ENCODE measurements at places on chromosomes 6 and 20.

DNA sequence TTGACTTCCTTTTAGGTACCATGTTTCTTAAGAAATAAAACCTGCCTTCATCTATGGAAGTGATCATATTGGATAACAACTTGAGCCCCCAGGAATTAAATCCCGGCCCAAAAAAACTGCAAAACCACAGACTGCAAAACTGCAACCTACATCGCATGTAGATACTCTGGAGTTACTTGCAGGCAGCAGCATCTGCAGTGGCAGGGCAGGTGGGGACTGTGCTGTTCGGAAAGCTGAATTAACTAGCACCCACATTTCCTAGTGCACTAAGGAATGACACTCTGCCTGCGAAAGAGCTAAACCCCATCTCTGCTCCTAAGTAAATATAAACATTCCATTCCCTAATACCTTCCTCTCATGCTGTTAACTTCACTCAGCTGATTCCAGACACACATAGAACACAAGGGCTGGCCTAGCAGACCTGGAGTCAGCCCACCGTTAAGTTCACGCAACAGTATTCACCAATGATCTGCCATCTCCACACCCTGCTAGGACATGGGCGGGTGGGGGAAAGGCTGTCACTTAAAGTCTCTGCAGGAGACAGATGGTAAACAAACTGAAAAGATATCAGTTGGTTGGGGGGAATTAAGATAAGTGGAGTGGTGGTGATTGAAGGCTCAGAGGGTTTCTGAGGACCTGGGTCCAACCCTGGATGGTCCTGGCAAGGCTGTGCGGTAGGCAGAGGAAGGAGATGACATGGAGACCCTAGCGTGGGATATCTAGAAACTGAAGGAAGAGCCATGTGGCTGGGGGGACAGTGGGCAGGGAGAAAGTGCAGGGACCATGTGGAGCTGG lies 128.4 kb downstream of the SYCP2 start:
- DNase-seq, result no peak

DNA sequence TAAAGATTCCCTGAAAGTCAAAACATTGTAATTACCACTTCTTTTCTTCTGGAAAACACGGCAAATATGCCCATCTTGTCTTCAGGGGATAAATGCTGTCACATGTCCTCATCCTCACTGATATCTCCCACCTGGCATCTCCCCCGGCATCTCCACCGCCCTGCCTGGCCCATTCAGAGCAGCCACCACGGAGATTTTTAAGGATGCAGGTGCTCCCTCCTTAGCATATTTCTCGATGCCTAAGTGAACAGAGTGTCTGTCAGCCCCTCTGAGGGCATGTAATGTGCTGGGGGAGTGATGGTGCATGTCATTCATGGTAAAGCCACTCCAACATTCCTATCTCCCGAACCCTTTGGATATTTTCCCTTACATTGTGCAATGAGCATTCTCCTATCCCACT lies 215.5 kb downstream of the PREX1 start:
- no peak for DNase-seq

GRCh38 chr20:11376998-11377397 lies 540.7 kb upstream of the BTBD3 start:
- no peak for DNase-seq

DNA sequence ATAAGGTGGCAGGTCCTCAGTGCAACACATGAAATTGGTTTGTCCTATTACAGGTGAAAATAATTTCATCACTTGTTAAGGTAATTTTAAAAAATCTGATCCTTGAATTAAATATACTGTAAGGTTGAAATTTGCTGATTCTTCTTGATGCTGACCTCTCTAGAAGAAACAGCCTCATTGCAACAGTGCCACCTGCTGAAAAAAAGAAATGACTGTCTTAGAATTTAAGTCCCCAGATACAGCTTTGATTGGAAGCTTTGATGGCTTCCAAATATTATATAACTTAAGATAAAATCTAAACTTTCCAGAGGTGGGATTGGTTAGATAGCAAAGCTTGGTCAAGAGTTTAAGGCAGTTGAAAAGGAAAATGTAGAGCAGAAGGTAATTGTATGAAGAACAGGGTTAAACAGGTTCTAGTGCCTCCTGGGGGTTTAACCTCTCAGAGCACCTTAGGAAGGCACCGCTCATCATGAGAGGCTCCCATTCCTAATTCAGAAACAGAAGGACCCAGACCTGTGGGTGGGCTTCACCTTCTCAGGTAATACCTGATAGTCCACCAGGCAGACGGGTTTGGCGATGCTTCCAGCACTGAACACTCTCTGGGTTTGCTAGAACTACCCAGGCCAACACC lies 401.0 kb downstream of the PAX1 start:
- DNase-seq, result no peak

Data from stimulated activated CD4-positive, alpha-beta T cell treated with anti-CD3 and anti-CD28 coated beads, TNF-alpha, amount 100 ng/mL, for 4 hours (primary cell).